ENCODE measurements at places on chromosomes 4 and X. TPM values are rescaled to one million over a fixed set of nuclear protein-coding genes. Genes with fewer than 3 reads are reported as not detected.
A peak's percentile ranks its signal among the peaks of the same experiment; 100 is the strongest.

DNA sequence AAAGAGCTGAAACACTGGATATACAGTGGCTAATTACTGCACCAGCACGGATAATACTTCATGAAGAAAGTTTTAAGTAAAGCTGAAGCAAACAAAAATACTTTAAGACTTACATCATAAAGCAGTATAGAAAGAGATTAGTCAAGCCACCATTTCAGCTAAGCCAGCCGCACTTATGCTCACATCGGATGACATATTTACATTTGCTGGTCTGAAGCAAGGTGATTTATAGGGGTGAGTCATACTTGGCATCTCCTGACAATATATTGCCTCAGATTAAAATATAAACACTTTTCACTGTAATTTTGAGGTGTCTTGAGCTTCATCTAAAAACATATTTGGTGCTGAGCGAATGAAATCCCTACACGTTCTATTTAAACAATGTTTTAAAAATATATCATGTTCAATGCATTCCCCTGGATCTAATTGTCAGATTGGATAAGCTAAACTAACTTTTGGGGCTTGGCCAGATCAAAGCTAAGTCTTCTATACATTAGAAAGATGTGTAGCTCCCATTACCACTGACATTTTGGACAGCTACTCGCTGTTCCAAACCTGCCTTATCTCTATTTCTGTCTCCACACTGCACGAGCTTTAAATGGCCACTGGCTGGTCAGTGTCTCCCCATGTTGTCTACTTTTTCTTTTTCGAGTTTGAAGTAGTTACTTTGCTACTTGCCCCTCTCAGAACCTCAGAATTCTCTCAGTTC is 103.2 kb downstream of the VCX2 start:
- DNase-seq: peak; percentile 28

- peak; percentile 28 for DNase-seq
Measured at GRCh38 chrX:16832301-16832700, 37.9 kb downstream of the RBBP7 start.

DNA sequence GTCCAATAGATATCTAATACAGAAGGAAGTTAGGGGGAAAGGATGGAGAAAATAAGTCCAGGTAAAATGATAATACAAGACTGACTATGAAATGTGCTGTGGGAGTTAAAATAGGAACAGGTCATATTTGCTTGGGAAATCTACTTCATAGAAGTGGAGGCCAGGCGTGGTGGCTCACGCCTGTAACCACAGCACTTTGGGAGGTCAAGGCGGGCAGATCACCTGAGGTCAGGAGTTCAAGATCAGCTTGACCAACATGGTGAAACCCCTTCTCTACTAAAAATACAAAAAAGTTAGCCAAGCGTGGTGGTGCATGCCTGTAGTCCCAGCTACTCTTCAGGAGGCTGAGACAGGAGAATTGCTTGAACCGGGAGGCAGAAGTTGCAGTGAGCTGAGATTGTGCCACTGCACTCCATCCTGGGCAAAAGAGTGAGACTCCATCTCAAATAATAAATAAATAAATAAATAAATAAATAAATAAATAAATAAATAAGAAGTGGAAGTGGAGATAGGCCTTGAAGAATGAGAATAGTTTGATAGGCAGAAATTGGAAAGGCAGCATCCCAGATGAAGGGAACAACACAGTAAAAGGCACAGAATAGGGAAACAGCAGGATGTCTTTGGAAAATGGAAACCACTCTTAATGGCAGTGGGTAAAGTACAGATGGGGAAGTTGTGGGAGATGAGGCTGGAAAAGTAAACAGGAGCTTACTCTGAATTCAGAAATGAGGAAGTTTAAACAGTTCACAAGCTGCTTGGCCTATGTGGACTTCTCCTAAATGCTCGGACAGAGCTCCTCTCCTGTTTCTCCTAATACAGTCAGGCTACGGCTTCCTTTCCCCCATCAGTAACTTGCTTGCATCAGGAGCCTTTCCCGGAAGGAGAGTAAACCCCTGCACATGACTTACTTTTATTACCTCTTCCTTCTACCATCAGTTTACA is 15.1 kb upstream of the GK start:
- DNase-seq: no peak

DNA sequence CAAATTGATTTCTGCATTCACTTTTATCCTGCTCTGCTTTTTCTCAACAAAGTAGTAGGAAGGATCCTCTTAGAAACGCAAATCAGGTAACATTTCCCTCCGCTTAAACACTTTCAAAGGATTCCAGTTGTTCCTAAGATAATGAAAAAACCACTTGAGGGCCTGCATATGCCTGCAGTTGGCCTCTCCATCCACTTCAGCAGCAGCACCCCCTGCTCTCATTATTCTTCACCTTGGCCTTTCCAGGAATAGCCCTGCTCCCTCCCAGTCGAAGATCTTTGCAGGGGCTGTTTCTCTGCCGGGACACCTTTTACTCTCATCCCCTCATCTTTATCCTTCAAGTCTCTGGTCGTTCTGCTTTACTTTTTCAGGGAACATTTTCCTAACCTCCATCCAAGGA is 314.0 kb downstream of the INPP4B start:
- DNase-seq: no peak

GRCh38 chrX:64977830-64978229 is 1.6 kb upstream of the ZC4H2 start:
- peak; percentile 28 for DNase-seq

- no peak for DNase-seq
Measured at GRCh38 chr4:121765368-121765705, 373 bp upstream of the SMIM43 start.

DNA sequence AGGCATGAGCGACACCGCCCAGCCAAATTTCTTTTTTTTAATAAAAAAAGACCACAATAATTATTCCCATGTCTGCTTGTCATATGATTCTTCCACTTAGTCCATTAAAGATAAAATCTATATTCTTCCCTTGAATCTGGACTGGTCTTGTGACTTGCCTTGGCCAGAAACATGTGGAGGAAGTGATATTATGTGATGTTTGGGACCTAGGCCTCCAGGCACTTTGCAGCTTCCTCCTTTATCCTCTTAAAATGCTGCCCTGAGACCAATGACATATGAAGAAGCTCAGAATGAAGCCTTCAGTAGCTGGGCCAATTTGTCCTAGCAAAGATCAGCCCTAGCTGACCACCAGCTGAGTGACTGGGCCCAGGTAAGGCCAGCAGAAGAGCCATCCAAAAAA is 250.0 kb downstream of the INPP4B start:
- DNase-seq: no peak

GRCh38 chrX:40095583-40096394 is 2.0 kb downstream of the BCOR start:
- DNase-seq: no peak

- no peak for DNase-seq
Measured at GRCh38 chr4:142929526-142929925, 83.4 kb upstream of the INPP4B start.

- DNase-seq: no peak
Measured at GRCh38 chrX:150692831-150693724, at the start of gene MTMR1. Gene MTMR1 (plus strand): TSS chrX:150693396. CDS start chrX:150693531, 135 bp downstream.

DNA sequence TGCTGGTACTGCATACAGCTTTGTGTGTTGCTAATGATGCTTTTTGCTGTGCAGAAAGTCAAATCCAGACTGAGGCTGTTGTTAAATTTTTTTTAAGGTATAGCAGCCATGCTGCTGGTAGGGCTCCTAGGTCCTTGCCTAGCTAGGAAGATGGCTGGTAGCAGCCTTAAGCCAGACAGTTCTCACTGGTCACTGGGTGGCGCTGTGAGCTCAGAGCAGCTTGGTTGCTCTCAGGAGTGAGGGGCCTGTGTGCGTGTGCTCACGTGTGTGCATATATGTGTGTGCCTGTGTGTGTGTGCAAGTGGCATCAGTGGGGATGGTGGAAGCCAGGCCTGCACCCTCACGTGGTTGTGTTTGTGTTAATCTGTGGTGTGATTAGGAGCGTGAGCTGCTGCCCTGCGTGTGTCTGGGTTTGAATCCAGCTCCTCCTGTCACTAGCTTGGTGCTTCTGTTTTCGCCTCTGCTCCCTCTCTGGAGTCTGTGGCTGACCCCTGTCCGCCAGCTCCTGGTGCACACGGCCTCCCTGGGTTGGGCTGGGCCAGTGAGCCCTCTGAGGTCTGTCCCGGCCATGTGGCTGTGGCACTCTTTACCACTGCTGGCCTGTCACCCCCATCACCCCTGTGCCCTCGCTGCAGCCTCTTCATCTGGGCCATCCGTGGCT is 46.1 kb downstream of the SORCS2 start:
- DNase-seq: no peak

DNA sequence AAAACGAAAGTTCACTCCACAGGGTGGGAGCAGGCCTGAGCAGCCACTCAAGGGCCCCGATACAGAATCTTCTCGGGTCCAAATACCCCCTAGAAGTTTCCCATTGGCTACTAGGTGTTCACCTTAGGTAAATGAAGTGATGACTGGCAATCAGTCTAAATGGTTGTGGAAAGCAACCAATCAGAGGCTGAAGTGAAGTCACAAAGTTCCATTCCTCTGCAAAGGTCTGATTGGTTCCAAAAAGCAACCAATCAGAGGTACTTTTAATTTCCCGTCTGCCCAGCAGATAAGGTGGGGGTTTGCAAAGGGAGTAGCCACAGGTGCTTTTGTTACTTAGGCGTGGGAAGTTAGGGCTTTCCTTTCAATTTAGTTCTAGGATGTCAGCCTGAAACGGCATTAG is 58.2 kb upstream of the NKAP start:
- no peak for DNase-seq

GRCh38 chr4:4206204-4206603 is 20.5 kb downstream of the OTOP1 start:
- DNase-seq: no peak

GRCh38 chr4:120693816-120694215 is 228.7 kb downstream of the PRDM5 start:
- no peak for DNase-seq

DNA sequence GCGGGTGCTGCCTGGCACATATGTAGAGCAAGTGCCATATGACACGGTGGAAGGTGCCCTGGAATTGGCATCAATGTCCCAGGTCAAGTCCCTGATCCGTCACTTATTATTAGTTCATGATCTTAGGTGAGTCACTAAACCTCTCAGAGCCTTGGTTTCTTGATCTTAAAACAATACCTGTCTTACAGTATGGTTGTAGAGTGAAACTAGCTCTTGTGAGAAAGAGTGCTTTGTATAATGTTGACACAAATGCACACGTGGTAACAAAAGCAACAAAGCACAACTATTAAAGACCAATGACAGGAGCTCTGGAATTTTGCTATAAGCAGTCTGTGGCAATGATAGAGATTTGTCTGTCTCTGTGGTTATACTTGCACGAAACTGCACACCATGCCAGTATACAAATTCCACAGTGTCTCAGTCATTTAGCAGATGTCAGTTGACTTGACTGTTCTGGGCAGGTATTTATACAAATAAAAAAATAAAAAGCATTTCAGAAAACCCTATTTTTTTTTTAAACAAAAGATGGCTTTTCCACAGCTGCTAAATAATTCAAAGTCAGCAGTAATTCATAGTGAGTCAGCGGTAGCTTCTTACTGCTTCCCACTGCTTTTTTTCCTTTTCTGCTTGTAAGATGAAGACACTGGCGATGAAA is 19.7 kb upstream of the ACSL1 start:
- peak; percentile 79 for DNase-seq

GRCh38 chrX:45198301-45198700 is 2.4 kb downstream of the DIPK2B start:
- DNase-seq: no peak

DNA sequence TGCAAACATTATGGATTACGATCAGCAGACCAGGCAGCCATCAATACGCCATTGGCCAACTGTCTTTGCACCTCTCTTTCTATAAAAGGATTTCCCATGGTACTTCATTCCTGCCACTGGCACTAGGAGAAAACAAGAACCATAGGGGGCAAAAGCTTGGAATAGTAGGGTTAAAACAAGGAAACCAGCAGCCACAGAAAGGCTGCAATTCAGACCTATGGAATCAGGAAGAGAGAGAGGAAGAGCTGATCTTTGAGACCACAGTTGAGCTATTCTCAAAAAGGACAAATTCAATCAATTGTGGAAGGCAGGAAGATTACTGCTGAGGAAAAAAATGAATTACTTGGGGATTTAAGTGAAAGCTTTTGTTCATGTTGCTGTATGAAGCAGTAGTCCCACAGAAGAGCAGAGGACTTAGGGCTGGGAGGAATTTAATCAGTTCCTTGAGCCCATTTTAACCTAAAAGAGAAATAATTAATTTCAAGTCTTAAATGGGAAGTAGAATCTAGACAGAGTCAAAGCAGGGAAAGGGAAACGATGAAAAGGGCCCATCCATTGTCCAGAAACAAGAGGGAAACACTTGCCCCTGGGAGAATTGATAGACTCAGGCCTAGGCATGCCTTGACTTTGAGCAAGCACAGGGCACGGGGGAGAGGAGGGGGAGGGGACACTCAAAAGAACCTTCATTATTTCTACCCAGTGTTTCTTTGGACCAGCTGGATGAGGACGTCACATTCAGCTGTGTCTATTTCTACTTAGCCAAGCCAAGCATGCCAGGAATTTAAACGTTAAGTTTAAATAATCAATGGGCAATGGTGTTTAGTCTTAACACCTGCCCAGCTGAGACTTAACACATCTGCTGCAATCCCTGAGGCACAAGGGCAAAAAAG is 50.7 kb downstream of the SCD5 start:
- peak; percentile 65 for DNase-seq

GRCh38 chrX:100274916-100275315 is 135.2 kb downstream of the PCDH19 start:
- DNase-seq: no peak

- no peak for DNase-seq
Measured at GRCh38 chrX:27309406-27309805, 153.7 kb downstream of the PPP4R3C start.

DNA sequence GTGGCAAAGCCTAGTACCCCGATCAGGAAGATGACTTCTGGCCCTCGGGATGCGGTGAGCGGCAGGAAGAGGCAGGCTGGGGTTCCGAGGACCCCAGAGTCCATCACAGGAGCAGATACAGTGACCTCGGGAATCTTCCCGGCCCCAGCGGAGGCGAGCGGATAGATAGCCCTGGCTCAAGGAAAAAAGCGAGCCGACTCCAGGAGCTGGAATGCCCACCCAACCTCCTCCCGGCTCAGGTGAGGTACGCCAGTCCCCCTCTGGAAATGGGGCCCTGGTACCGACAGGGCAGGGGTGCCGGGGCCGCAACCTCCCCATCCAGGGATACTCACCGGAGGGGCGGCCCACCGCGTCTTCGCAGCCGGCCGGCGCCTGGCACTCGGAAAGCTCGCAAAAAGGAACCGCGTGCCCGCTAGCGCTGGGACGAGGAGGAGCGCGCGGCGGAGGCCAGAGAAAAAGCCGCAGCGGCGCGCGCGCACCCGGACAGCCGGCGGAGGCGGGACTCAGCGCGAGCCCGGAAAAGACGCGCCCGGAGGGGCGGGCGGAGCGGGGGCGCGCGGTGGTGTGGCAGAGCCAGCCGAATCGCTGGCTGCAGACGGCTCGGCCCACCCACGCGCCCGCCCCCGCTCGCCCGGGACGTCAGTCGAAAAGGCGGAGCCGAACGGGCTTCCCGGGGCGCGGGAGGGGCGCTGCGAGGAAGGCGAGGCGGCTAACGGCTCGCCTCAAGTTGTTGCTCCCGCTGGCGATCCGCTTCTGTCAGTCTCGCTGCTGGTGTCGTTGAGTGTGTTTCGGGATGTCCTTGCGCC is at the start of gene ACSL4:
Gene ACSL4 (minus strand): TSS at position 451 of the 806 bp plus-strand sequence. CDS start 49,894 bp downstream, outside the sequence.
- DNase-seq: peak; percentile 75

The NUP62CL gene
- total RNA-seq: not detected

The ADH7 gene
- not detected for total RNA-seq

The CABS1 gene
- not detected for total RNA-seq

The PAK3 gene
- 0.56 TPM for total RNA-seq

The IL13RA2 gene
- under 0.01 TPM for total RNA-seq

The HTN1 gene
- total RNA-seq: not detected

The MAGEB1 gene
- not detected for total RNA-seq

The FAAH2 gene
- total RNA-seq: not detected
